ENCODE measurements at places on chromosomes 3 and 15.
A peak's percentile ranks its signal among the peaks of the same experiment; 100 is the strongest.

GRCh38 chr3:104004956-104005355, 1361.8 kb upstream of the ALCAM start:
- DNase-seq: no peak

DNA sequence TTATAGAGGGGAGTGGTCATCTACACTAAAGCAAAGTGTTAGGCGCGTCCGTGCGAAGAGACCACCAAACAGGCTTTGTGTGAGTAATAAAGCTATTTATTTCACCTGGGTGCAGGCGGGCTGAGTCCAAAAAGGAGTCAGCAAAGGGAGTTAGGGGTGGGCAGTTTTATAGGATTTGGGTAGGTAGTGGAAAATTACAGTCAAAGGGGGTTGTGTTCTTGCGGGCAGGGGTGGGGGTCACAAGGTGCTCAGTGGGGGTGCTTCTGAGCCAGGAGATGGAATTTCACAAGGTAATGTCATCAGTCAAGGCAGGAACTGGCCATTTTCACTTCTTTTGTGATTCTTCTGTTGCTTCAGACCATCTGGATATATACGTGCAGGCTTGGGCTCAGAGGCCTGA, 47.1 kb downstream of the OIP5 start:
- DNase-seq: no peak

GRCh38 chr15:66369773-66370651, 13.5 kb upstream of the TIPIN start:
- no peak for DNase-seq

DNA sequence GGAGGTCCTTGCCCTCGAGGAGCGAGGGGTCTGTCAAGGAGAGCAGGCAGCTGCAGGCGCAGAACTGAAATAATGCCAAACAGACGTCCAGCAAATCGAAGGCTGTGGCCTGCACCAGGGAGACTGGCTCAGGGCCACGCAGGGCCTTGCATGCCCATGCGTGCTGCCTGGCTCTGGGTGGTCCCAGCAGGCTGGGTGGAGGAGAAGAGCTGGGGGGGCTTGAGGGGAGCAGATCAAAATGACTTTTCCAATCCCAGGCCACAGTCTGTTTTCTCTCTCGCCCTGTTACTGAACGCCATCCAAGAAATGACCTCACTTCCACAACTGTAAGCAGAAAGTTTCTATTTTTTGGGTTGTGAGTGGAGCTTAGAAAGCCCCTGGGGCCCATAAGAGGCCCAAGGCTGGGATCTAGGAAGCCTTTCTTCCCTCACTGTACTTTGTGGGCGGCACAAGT, 96.9 kb upstream of the RPL32 start:
- no peak for DNase-seq

GRCh38 chr15:26318689-26319088, 454.2 kb downstream of the GABRB3 start:
- no peak for DNase-seq

GRCh38 chr15:67575039-67575502, 32.6 kb downstream of the MAP2K5 start:
- no peak for DNase-seq

DNA sequence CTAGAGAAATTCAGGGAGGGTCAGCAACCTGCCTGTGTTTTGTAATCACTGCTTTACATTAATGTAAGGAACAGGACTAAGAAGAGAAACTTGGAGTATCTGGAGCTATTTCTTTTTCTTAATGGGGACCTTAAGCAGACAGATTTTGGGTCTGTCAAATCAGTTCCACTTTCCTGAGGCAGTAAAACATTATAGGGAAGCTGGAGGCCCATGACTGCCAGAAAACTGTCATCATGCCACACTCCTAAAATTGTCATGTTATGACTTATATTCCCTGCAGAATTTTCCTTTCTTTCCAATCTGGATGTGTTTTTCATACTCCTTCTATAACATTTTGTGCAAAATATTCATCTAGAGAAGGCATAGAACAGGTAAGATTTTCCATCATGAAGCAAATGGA, 28.8 kb downstream of the DGKG start:
- no peak for DNase-seq

DNA sequence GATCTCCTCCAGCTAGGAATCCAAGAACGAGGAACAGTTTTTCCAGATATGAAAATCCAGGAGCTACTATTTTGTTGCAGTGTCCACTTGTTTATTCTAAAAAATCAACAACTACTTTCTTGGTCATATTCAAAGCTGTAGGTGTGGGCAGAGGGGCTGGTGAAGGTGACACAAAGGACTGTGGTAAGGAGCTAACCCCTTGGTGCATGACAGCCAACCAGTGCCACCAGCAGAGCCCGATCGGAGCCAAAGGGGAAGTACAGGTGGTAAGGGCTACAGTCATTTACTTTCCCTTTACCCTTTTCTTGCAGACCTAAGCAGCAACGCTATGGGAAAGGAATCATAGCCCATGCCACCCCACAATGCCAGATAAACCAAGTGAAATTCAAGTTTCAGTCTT, 30.7 kb downstream of the PLA1A start:
- no peak for DNase-seq

DNA sequence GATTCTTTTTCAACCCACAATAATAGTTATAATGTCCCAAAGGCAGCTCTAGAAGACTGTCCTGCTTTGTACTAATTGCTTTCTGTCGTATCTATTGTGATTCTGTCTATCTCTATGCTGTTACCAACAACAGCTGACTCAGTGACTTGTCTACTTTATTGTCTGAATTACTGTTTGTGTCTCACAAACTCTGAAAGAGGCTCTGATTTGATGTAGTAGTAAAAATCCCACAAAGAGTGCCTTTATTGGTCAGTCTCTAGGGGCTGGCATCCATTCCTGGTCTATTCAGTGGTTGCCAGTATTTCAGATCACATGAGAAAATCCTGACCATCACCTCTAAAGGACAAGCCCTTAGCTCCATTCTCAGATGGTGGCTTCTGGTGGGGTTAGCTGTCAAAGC, 254.2 kb downstream of the NSUN3 start:
- DNase-seq: no peak

DNA sequence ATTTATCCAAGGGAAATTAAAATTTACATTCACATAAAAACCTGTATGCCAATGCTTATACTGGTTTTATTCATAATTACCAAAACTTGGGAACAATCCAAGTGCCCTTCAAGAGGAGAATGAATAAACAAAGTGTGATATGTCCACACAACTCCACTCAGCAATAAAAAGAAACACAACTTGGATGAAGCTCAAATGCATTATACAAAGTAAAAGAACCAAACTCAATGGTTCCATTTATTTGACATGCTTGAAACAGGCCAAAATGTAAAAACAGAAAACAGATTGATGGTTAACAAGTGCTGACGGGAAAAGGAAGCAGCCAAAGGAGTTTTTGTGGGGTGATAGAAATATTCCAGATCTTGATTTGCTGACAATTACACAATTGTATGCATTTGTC, 23.5 kb downstream of the OCA2 start:
- no peak for DNase-seq

DNA sequence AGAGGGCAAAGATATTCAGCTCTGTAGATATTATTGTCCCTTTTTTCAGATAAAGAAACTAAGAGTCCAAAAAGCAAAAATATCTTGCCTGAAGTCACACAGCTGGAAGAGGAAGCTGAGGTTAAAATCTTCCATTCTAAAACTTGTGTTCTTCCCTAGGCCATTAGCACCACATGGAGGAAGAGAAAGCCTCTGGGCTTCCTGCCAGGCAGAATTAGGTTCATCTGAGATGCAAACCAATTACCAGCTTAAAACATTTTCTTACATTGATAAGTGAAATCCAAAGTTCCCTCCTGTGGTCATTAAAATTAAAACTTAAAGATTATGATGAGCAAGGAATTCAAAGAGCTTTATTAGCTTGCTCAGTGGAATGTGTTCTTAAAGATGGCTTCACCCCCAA, 235.3 kb upstream of the SETMAR start:
- no peak for DNase-seq

DNA sequence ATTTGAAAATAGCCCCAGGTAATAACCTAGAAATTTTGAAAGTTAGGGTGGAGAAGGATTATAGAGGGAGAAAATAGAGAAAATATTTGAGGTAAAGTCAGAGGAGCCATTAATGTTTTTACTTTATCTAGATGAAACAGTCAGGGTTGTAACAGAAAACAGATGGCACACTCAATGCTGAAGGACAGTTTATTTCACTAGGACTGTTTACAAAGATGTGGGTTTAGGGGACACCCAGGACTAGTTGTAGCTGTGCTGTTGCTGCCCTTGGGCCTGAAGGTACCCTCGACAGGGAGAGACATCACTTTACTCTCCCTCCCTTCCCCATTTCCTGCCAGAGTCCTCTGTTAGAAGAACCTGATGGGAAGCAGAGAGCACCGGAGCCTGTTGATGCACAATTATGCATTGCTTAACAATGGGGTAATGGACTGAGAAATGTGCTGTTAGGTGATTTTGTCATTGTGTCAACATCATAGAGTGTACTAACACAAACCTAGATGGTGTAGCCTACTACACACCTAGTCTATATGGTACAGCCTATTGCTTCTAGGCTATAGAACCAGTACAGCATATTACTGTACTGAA, 103.8 kb downstream of the GALK2 start:
- DNase-seq: no peak

DNA sequence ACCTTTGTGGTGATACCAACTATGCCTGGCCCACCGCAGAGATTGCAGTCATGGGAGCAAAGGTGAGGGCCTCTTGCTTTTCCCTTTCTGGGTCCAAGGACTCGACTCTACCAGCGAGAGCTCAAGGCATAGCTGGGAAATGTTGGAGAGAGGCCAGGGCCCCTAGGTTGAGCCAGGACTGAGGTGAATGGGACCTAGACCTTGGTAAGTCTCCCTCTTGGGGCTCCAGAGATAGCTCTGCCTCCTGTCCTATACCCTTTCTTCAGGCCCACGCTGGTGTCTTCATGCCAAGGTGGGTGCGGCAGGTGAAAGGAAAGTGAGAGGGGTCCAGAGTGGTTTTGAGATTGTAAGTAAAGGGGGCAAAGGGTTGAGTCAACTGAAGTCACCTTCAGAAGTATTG, 77.5 kb downstream of the PCCB start:
- no peak for DNase-seq

GRCh38 chr3:157128771-157129681, 30.9 kb downstream of the CCNL1 start:
- DNase-seq: peak; percentile 11

DNA sequence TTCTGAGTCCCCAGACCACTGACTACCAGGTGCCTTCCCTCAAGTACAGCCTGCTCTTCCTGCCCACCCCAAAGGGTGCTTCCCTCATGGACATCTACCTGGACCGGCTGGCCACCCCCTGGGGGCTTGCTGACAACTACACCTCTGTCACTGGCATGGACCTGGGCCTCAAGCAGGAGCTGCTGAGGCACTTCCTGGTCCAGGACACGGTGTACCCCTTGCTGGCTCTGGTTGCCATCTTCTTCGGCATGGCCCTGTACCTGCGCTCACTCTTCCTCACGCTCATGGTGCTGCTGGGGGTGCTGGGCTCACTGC, 9.3 kb downstream of the DISP2 start:
- no peak for DNase-seq

GRCh38 chr3:32109256-32109655, 2.8 kb downstream of the GPD1L start:
- no peak for DNase-seq

GRCh38 chr3:159616234-159616825, 372.3 kb upstream of the IL12A start:
- no peak for DNase-seq

DNA sequence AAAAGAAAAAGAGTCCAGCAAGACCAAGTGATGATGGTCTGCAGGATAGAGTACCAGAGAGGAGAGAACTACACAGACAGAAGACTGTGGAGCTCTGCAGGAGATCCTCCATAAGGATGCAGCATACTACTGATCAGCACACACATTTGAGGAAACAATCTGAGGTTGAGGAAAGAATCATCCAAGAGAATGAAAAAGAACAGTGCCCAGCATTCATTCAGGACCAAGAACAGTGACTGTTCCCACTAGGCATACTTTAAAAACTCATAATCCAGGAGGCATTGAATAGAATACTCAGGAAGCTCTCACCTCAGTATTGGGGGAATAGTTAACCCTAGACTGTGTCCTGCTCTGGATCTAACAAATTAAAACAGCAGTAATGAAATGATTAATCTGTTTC, 54.9 kb downstream of the THSD4 start:
- DNase-seq: no peak

DNA sequence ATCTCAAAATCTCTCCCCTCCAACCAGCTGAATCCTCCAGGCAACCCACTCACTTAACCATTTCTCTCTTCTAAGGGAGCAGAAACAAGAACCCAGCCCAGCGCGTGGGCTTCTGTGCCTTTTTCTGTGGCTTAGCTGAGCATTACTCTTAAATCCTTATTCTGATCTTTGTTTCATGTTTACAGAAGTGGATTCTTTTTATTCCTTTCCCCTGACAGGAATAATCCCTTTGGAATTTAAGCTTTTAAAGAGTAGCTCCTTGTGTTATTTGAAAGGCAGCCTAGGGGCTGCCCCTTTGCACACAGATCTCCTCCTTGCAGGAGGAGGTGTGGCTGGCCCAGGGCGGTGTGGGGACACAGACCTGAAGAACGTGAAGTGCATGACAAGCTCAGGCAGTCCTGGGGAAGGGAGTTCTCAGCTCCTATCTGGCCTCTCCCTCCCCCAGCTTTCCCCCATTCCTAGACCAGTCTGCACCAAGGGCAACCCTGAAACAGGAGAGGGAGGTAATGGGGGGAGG, 77.1 kb upstream of the UBE2E1 start:
- DNase-seq: no peak

GRCh38 chr3:154176036-154176435, 54.8 kb downstream of the ARHGEF26 start:
- no peak for DNase-seq

DNA sequence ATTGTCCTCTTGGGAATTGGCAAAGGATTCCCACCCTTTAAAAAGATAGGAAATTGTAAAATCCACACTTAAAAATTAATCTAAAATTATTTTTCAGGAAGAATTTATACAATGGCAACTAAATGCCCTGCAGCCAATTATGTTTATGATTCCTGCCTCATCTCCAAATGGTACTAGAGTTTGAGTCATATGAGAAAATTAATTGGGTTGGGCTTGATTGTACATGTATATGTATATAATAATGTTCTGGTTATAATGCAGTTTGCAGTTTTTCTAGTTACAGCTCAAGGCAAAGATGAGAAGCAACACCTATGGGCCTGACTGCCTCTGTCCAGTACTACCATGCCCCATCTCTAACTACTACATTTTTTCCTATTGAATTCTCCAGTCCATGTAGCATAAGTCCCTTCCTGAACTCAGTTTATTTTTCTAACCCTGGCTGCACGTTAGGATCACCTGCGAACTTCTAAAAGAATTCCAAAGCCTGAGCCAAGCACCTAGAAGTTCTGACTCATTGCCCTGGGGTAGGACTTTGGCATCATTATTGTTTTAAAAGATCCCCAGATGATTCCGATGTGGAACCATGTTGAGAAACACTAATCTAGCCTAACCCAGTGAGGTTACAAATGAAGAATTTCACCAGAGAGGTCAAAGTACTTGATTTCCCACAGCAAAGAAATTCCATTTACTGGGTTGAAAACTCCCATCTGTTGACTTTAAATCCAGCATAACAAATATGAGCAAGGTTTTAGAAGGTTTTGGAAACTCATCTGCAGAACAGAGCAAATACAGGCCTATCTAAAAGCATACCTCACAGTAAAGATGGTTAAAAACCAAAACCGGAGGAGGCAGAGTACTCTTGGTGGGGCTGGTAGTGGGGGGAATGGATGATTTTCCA, 19.4 kb downstream of the TGFBR2 start:
- DNase-seq: no peak

GRCh38 chr3:3074551-3075257, 35.5 kb downstream of the IL5RA start:
- no peak for DNase-seq

GRCh38 chr3:55876560-55876959, 389.5 kb upstream of the WNT5A start:
- no peak for DNase-seq
